Myometrial cell (primary cell): ENCODE measurements at places on chromosomes 4 and X. TPM values are rescaled to one million over a fixed set of nuclear protein-coding genes. Genes with fewer than 3 reads are reported as not detected.

SPATA4 gene
- not detected in 2 replicates for total RNA-seq

WNK3 gene
- 0.18 TPM in 1 of 2 replicates, not detected in the other for total RNA-seq

PDE5A gene
- 45.8 and 60.3 TPM in 2 replicates for total RNA-seq

ZMYM3 gene
- total RNA-seq, result 14.1 and 16.7 TPM in 2 replicates
